ENCODE measurements at places on chromosomes 4 and X.

DNA sequence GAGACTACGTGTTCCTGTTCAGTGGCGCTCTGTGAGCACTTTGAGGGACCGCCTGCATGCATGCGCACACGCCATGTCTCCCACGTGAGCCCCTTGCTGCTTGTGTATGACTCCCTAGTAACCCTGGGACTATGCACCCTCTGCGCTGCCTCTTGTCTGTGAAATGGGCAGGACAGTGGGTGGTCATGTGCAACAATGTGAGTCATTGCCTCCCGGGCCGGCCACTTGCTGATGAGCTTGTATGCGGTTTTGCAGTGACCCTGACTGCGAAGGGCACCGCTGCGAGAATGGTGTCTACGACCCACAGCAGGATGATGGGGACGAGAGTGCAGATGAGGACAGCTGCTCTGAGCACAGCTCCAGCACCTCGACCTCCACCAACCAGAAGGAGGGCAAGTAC, 61.4 kb downstream of the TNIP2 start:
- no peak for DNase-seq

GRCh38 chr4:103032574-103032973, 13.1 kb upstream of the SLC9B1 start:
- DNase-seq: no peak

DNA sequence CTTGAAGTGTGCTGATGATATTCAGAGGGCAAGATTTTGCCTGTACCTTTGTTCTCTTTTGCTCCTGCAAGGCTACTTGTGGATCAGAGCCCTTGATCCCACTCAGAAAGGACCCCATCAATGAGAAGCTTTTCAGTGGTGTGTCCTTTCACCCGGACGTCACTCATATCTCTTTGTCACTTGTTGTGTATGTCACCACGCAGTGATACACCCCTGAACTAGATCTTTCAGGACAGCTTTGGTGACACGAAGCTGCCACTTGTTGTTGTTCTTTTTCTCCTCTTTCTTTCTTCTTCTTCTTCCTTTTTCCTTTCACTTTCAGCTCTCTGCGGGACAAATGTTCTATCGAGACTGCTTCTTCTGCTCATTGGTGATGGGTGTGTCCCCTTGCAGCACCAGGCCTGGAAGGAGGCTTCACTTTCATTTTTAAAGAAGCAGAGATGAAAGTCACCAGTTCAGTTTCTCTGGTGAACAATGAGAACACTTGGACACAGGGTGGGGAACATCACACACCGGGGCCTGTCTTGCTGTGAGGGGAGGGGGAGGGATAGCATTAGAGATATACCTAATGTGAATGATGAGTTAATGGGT, 83.6 kb downstream of the NBDY start:
- no peak for DNase-seq

DNA sequence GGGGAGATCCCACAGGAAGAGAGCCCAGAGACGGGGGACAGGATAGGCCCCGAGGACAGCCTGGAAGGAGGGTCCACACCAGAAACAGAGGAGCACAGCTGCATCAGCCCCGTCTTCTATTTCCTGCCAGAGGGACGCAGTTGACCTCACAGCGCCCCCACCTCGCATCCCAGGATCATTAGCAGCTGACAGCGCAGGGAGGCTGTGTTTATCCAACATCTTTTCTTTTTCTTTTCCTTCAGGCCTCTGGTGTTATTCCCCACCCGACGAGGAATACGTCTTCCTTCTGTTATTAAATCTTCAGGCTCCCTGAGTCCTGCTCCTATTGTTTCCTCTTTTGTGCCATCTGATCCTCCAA, 75.4 kb downstream of the DCHS2 start:
- DNase-seq: no peak

- no peak for DNase-seq
Observed at GRCh38 chrX:41877167-41877566, 46.2 kb downstream of the CASK start.

Data from upper lobe of left lung (tissue), 6 donors.